ENCODE measurements at places on chromosomes 7 and 10. TPM values are rescaled to one million over a fixed set of nuclear protein-coding genes. Genes with fewer than 3 reads are reported as not detected.
A peak's percentile ranks its signal among the peaks of the same experiment; 100 is the strongest.

Gene KNDC1
- polyA plus RNA-seq, result 0.47 TPM

Gene ITGB8
- 6.3 TPM for polyA plus RNA-seq

Gene SFRP5
- 4.8 TPM for polyA plus RNA-seq

Gene TRIM73
- 3.1 TPM for polyA plus RNA-seq

Gene EBLN1
- not detected for polyA plus RNA-seq

Gene SPDYE8
- not detected for polyA plus RNA-seq

Gene SYNPO2L
- 0.06 TPM for polyA plus RNA-seq

Gene ARHGAP22
- 2.3 TPM for polyA plus RNA-seq

Gene CNNM1
- polyA plus RNA-seq, result 2.3 TPM

DNA sequence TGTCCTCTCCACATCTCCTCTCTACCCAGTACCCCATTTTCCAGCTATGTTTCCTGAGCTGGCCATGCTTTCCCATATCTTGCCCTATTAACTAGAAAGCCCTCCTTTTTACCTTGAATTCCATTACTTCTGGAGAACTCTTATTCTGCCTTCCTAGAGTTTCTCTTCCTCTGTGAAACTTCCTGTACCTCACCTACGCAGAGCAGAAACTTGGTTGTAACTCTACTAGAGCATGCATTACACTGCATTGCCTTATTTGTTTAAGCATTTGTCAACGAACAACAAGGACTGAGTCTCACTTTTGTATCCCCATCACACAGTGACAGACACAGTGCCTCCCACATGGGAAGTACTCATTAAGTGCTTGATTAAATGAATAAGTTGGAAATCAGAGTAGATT is 36.4 kb downstream of the VCL start:
- DNase-seq, result no peak

GRCh38 chr7:31466036-31466435 is 47.9 kb upstream of the ITPRID1 start:
- no peak for DNase-seq

DNA sequence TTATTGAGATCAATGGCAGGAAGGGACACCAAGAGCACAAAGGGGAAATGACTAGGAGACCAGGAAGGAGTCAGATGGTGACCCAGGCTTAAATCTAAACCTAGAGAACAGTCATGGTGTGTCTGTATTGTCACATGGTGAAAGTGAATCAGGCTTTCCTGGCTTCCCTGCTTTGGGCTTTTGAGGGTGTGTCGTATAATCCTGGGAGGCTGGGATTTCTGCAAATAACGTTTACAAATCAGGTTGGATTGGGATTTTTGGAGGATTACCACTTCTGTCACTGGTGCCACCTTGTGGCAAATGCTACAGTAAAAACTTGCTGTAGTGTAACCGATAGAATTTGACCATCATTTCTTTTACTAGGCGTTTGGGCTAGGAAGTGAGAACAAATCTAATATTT is 502.6 kb downstream of the NRG3 start:
- DNase-seq, result no peak

GRCh38 chr7:111364413-111364812 is 197.9 kb downstream of the IMMP2L start:
- no peak for DNase-seq

DNA sequence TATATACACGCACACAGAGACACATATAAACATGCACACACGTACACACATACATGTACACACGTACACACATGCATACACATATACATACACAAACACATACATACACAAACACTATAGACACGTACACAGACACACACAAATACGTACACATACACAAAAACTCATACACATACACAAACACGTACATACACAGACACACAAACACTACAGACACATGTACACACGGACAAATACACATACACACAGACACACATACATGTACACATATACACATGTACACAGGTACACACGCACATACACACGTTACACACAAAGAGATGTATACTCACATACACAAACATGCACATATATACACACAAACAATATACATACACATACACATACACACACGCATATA is 35.2 kb upstream of the GTF2IRD1 start:
- DNase-seq, result no peak

- DNase-seq, result no peak
Observed at GRCh38 chr10:35070521-35070920, 19.6 kb downstream of the CUL2 start.

DNA sequence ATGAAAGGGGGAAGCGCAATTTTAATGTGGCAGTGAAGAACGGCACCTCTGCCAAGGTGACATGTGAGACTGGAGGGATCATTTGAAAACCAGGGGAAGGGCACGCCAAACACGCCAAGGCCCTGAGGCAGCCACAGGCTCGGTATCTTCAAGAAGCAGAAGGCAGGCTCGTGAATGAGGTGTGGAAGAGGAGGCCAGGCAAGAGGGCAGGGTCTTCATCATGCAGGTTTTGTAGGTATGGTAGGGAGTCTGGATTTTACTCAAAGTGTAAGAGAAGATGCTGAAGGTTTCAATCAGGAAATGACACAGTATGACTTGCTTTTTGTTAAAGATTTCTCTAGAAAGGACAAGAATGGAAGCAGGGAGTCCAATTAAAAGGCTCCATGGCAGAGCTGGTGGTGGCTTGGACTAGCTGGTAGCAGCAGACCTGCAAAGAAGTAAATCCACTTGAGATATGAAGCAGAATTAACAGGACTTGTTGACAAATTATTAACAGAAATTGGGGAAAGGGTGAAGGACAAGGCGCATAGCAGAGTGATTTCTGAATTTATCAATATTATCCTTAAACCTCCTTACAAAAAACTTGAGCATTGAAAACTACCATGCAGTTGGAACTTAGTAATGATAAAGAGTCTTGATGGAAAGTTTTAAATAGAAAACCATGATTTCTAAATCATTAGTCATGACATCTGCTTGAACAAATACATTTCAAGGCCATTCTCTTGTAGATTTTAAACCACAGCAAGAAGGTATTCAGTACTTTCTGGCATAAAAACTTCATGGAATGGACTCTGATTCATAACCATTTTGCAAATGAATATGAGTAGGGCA is 70.4 kb downstream of the COA1 start:
- DNase-seq, result no peak

GRCh38 chr7:32318300-32319011 is 171.7 kb downstream of the LSM5 start:
- DNase-seq, result no peak

DNA sequence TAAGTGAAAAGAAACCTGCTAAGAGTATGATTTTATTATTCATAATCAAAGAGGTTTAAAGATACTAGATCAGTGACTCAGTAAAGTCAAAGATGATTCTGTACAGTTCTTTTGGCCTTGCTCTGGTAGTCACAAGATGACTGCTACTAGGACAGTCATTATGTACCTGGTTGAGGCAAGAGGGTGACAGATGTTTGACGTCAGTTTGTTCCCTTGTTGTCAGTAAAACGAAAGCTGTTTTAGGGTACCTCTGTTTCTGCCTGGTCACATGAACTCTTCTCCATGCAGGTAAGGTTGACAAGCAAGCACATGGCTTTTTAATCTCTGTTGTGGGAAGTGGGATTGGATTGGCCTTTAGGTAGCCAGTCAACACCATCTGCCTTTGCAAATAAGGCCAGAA is 308.0 kb downstream of the EXOC4 start:
- DNase-seq, result no peak

- no peak for DNase-seq
Observed at GRCh38 chr10:49174926-49175500, 13.2 kb downstream of the TMEM273 start.

DNA sequence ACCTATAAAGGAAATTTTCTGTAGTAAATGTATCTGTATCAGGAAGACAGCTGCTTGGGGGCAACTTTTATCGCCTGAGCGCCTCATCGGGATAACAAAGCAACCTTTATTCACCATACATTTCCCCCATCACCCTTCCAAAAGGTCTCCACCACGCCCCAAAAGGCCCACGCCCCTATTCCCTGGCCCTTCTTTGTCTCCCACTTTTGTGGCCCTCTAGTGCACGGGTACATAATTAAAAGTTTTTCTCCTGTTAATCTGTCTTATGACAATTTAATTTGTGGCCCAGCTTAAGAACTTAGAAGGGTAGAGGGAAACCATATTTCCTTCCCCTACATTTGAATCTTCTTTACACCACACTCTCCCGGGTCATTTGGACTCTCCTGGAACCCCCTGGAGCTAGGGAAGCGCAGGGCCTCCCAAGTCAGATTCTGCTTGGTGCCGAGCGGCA is 625 bp downstream of the RP9 start:
- no peak for DNase-seq

- no peak for DNase-seq
Observed at GRCh38 chr10:12195281-12195602, 449 bp downstream of the NUDT5 start.

GRCh38 chr10:59580026-59580863 is 129.4 kb downstream of the SLC16A9 start:
- DNase-seq, result peak; percentile 42

DNA sequence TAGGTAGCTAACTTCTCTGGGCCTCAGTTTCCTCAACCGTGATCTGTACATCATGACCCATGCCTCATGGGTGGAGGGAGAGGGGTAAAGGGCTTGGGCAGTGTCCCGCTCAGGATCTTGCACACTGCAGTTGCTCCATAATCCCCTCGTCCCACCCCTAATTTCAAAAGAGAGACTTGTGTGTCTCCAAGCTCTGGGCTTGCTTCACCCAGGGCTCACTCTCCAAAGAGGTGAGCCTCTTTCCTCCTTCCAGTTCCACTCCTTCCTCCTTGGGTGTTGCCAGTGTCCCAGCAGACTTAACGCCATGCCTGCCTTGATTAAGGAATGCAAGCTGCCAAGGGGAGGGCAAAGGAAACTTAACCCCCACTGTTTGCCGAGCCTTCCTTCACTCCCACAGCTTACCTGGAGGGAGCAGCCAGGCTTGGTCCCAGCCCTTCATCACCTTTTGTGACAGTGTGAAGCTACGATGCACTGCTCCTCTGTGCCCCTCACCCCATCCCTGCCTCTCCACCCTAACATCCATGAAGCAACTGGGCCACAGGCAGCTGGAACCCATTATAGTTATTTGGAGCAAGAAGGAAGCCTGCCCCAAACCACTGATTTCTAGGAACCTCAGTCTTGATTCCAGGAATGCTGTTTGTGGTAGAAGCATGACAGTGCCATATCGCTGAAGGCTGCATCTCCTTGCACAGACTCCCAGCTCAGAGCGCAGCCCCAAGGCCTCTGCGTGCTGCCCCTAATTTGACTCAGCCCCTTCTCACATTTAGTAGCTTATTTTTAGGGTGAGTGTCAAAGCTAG is 363.3 kb downstream of the TNS3 start:
- DNase-seq, result no peak

DNA sequence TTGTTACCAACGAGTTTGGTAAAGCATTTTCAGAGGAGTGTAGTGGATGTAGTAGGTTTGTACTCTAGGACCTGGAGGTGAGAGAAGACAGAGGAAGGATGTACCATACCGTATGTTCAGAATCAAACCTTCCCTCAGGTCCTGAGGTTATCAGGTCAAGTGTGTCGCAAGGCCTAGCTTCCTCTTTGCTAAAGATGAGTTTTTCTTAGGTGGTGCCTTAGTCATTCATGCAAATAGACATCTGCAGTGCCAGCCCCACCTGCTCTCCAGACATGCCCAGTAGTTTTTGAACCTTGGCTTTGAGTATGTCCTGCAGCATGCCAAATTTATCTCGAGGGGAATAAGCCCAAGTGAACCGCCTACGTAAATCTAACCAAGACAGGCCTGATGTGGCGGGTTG is 71.3 kb downstream of the HDAC9 start:
- no peak for DNase-seq

GRCh38 chr10:47038881-47039561 is 127.8 kb downstream of the PTPN20 start:
- DNase-seq, result no peak

- no peak for DNase-seq
Observed at GRCh38 chr7:31251441-31251840, 89.1 kb downstream of the NEUROD6 start.

DNA sequence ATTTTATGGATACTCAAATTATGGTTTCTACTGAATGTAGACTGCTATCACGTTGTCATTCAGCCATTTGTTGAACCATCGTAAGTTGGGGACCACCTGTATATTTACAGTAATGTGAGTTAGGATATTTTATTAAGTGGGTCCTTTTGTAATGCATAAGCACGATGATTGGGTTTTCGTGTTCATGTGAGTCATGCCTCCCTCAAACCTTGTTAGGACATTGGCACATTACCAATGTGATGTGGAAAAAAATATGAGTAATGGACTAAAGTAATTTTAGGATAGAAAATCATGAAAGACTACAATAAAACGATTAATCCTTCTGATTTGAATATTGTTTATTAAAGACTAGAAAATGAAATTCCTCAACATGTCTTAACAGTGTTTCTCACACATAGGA is 8.7 kb downstream of the SMC3 start:
- DNase-seq, result no peak

DNA sequence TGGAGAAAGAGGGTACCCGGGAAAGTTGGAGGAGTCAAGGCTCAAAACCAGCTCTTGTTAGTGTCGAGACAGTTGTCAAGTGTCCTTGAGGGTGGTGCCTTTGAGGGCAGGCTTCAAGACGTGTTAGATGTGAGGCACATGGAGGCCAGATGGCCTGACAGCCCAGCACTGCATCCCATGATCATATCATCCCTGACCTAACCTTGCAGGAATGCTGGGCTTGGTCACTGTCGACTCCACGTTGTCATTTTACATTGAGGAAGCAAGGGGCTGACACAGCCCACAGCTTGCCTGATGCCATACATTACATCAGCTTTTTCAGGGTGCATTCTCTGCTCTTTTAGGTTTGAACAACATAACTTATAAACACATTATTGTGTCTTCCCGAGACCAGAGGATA is 114.1 kb downstream of the ABCA13 start:
- DNase-seq, result no peak

DNA sequence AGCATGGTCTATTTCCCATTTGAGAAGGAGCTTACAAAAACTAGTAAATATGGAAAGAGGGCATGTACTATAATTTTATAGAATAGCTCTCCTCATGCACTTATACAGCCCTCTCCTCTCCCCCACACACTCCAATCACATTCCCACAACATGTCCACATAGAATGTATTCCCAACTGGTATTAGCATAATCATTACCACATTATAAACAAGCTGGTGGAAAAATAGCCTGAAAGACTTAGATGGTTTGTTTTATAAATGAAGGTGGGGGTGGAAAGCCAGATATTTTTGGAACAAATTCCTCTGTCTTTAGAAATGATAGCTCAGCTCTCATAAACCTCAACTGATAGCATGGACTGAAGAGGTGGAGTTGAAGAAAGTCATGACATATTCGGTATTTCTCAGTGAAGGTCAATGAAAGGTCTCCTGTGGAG is 410.1 kb downstream of the SUGCT start:
- peak; percentile 20 for DNase-seq

Data from urinary bladder (tissue), 4 donors.